Activated CD8-positive, alpha-beta T cell treated with anti-CD3 and anti-CD28 coated beads for 36 hours (primary cell): ENCODE measurements at places on chromosomes 1 and 21. TPM values are rescaled to one million over a fixed set of nuclear protein-coding genes. Genes with fewer than 3 reads are reported as not detected.

C1orf115 gene
- total RNA-seq, result 0.07 TPM

- peaks cover 81% of the 10 kb centered on the region for H3K4me1 ChIP-seq
- H3K36me3 ChIP-seq, result peaks cover 42% of the 10 kb centered on the region
- DNase-seq, result peak; percentile 21
- no peak overlapping the region for H3K4me3 ChIP-seq
- H3K27ac ChIP-seq, result peak overlapping the region; percentile 82
- no peaks in the 10 kb centered on the region for H3K27me3 ChIP-seq
These were observed 94.5 kb downstream of the PRDM2 start for GRCh38 chr1:13794231-13795187.

DNA sequence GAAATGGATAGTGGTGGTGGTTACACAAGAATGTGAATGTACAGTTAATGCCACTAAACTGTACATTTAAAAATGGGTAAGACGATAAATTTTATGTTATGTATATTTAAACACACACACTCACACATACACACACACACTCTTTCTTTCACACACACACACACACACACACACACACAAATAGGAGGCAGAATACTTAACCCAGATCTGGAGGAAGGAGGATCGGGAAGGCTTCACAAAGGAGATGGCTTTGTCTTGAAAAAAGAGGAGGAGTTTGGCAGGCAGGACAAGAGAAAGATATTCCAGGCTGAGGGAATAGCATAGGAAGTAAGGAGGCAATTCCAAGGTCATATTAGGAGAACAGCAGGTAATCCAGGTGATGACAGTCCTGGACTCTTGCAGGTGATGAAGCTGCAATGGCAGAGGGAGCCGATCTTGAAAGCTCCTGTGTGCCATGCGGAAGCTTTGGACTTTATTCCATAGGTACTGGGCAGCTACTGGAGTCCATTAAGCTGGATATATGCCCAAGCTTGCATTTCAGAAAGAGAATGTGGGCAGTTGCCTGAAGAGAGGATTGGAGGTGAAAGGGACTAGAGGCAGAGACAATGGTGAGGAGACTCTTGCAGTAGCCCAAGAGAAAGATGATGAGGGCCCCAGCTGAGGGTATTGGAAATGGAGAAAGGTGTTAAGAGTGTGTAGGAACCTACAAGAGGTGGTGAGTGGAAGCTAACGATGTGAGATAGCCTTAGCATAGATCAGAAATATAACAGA lies 15.4 kb upstream of the LYST start:
- peak overlapping the region; percentile 65 for H3K4me3 ChIP-seq
- peaks cover 62% of the 10 kb centered on the region for H3K4me1 ChIP-seq
- peaks cover 8% of the 10 kb centered on the region for H3K36me3 ChIP-seq
- no peak for DNase-seq
- peak overlapping the region; percentile 55 for H3K27ac ChIP-seq

ELAVL4 gene
- not detected for total RNA-seq
